Activated CD4-positive, alpha-beta T cell treated with anti-CD3 and anti-CD28 coated beads, Interleukin-2, amount 50 U/mL, for 4 hours (primary cell): ENCODE measurements at places on chromosomes 3 and 15.
A peak's percentile ranks its signal among the peaks of the same experiment; 100 is the strongest.

DNA sequence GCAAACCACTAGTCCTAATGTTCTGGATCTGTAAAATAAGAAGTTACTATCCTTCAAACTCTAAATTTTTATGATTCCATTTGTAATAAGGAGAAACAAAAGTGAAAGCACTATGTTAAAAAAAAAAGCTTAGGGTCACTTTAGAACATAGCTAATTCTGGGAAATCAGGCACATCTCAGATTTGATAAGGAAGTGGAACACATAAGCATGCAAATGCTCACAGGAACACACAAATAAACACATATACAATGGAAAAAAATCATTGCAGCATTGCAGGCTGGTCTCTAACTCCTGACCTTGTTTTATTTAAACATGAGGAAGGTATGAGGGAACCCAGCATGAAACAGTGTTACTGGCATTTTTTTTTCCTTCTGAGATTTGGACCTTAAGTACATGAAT lies 63.2 kb upstream of the TNFSF10 start:
- no peak for DNase-seq

DNA sequence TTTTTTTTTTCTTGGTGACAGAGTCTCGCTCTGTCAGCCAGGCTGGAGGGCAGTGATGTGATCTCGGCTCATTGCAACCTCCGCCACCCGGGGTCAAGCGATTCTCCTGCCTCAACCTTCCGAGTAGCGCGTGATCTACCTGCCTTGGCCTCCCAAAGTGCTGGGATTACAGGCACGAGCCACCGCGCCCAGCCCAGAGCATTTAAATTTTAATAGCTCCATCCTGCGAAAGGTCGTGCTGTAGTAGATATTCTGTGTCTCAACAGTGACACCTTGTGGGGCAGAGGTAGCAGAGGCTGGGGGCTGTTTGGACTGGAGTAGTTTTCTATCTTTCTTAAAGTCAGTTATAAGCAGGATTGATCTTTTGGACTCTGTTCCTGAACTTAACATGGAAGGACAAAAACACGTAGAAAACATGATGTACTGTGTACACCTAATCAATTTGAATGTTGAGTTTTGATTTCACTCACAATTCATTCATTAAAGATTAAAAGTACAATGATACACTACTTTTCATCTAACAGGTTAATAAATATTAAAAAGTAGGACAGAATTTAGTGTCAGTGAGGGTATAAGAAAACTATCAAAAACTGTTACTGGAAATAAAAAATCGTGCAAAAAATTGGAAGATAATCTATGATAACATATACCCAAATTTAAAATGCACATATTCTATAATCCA lies 11.0 kb upstream of the PDCD6IP start:
- peak; percentile 41 for DNase-seq

DNA sequence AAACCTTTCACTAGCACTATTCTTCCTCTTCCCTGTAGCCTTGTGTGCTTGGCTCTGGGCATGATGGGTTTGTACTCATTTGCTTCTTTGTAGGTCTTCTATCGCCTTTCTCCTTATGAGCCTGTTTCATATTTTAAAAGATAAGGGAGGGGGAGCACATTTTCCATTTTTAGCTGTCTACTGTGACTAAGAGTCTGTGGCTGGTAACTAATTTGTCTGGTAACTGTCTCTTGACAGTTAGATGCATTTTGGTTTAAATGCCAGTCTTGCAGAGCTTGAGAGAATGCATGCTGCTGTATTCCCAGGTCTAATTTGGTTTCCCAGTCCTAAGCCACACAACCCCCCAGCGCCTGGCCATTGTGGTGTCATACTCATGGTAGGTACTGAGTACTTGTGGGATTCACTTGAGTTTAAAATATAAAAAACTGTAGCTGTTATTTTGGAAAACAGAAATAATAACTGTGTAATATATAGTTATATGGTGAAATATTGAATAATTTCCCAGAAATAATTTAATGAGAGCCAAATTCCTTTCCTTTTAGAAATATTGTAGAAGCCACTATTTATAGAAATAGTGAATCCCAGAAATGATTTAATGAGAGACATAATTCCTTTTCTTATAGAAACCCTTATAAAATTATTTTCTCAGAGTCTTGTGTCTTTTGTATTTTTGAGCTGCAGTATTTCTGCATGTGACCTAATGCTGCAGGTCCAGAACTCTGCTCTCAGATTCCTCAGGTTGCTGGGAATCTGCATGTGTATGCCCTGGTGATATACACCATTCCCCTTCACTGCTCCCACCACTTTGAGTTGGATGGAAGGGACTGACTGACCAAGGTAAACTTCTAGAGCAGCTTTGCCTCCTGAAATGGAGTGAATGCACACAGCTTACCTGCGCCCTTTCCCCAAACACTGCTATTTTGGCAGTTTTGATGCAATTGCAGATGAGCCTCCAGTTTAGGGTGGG lies 13.9 kb upstream of the GPR171 start:
- DNase-seq, result no peak

- DNase-seq, result no peak
Measured at GRCh38 chr3:126060613-126061145, 23.2 kb downstream of the SLC41A3 start.

GRCh38 chr3:150461399-150461798 lies 53.3 kb downstream of the TSC22D2 start:
- no peak for DNase-seq

- no peak for DNase-seq
Measured at GRCh38 chr15:74283368-74283767, 47.2 kb downstream of the CCDC33 start.

GRCh38 chr3:27927882-27928281 lies 205.8 kb upstream of the EOMES start:
- DNase-seq, result no peak

GRCh38 chr3:7607083-7607482 lies 746.2 kb downstream of the GRM7 start:
- DNase-seq, result no peak

DNA sequence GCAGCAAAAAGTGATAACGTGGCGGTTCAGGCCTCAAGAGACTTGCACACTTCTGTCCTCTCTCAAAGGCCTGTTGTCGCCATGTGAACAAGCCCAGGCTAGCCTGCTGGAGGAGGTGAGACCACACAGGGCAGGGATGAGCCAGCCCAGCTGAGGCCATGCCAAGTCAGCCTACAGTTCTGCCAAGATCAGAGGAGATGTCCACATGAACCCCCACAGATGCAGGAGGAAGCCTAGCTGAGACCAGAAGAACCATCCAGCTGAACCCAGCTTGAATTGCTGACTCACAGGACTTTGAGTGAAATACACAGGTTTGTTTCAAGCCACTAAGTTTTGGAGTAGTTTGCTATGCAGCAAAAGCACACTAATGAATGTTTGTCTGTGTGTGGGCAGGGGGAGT lies 50.3 kb upstream of the SEC13 start:
- DNase-seq, result no peak

DNA sequence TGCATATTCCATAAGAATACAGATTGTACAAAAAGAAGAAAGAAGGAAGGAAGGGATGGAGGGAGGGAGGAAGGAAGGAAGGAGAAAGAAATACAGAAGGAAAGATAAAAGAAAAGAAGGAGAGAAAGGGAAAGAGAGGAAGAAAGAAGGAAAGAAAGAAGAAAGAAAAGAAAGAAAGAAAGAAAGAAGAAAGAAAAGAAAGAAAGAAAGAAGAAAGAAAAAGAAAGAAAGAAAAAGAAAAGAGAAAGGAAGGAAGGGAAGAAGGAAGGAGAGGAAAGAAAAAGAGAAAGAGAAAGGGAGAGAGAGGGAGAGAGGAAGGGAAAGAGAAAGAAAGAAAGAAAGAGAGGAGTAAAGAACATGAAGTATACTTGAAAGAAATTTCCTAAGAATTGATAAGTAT lies 577.9 kb upstream of the ALCAM start:
- DNase-seq, result no peak

DNA sequence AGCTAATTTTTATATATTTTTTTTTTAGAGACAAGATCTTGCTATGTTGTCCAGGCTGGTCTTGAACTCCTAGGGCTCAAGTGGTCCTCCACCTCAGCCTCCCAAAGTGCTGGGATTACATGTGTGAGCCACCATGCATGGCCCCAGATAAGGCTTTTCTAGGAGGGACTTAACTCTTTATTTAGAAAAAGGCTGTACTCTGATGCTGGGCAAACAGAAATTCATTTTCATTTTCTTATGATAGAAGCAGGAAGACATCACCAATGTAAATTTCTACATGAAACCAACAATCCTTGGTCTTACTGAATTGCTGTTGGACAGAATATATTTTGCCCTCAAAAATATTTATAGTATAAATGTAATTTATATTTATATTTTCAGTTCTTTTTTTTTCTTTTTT lies 9.6 kb downstream of the NIPA1 start:
- no peak for DNase-seq

- no peak for DNase-seq
Measured at GRCh38 chr3:27105904-27106303, 263.3 kb downstream of the NEK10 start.

DNA sequence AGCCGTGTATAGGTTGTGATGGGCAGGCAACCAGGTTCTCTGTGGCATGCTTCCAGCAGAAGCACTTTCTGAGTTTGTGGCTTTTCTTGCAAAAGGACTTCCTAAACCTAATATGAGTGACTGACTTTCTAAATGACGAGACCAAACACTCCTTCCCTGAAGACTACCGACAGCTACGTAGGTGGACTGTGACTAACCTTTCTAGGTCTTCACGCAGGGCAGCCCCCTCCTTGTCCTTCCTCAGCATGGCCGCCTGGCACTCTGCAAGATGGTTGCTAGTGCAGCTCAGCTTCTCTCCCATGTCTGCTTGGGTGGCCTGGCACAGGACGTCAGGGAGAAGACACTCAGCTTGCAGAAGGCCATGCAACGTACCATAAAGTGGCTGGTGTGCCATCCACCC lies 20.9 kb downstream of the CXCR6 start:
- DNase-seq, result peak; percentile 33

GRCh38 chr3:52429031-52429430 lies 15.9 kb downstream of the SEMA3G start:
- DNase-seq, result no peak

DNA sequence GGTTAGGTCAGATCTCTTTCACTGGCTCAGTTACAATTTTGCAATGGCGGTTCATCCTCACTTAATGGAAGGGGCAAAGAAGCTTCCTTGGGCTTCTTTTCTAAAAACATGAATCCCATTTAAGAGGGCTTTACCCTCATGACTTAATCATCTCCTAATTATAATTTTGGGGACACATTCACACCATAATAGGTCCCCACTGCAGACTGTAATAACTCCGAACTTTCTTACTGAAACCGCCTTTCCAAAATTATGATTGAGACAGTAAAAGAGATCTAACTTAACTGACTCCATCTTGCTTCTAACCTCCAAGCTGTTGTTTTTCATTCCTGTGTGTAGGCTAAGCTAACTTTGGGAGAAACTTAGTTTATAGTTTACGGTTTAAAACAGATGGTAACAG lies 33.3 kb upstream of the C15orf39 start:
- no peak for DNase-seq

DNA sequence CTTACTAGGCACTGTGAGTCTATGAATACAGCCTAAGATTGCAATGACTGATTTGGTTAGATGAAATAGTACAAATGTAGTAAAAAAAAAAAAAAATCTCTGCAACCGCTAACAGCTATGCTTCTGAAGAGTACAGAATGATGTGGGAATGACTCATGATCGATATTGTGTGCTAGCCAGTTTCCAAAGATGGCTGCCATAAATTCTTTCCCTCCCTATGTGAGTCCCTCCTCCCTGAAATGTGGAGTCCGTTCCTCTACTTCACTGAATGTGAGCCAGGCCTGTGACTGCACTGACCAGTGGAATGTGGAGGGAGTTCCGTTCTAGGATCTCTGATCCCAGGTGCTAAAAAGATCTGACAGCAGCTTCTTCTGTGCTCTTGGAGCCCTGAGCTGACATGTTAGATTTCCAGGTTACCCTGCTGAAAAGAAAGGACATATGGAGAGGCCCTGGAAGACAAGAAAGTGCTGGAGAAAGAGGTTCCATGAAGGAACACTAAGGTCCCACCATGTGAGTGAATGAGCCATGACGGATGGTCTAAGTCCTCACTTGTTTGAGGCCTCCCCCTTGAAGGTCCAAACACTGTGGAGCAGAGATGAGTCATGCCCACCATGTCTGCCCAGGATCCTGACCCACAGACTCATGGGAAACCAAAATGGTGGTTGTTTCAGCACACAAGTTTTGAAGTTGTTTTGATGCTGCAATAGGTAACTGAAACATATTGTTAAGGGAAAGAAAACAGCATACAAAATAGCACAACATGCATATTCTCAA lies 46.3 kb downstream of the DGKG start:
- DNase-seq, result no peak

GRCh38 chr15:98738689-98739401 lies 90.5 kb downstream of the IGF1R start:
- DNase-seq, result no peak

- DNase-seq, result no peak
Measured at GRCh38 chr3:99846477-99847160, 29.0 kb downstream of the CMSS1 start.

DNA sequence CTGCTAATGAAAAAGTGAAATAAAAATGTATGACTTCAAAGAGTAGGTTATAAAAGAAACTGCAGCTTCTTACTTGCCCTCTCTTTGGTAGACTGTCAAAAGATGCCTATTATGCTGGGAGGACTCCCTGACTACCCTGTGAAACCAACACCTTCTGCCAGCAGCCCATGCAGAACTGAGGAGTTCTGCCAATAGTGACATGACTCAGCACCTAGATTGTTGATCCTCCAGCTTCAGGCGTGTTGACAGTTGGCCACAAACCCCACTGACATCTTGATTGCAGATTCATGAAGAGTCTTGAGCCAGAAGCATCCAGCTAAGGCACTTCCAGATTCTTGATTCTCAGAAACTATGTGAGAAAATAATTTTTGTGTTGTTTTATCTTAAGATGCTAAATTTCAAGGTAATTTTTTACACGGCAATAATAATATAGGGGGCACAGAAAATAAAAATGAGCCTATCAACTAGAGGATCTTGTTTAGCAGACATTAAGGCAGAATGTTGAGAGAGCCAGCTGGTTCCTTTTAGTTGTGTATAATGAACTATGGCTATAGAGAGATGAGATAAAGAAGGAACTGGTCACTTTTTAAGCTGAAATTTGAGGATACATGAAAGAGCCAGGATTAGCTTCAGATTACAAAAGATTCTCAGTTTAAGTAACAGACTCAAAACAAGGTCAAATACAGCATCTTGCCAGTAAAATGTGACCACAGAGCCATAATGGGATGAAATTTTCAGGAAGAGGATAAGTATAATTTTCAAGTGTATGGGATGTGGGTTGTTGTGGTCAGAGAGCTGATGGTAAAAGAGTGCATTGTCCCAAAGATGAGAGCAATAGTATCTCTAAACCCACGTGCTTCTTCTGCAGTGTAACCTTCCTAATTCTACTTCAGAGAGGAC lies 588.7 kb upstream of the CBLB start:
- no peak for DNase-seq

DNA sequence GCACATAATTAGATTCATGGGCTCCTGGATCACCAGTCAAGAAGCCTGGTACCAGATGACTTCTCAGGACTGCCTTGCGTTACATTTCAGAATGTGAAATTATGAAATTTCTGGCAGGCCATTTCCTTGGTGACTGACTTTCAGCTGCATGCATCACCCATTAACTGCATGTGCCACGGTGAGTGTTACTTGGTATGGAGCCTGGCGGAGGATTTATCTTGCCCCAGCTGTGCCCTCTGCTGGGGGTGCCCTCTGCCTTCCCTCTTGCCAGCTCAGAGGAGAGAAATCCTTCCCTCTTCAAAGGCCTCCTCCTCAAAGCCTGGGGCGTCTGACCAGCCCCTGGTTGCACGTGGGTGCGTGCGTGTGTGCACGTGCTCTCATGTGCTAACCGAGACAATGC lies 57.7 kb upstream of the CTSH start:
- DNase-seq, result no peak

- DNase-seq, result no peak
Measured at GRCh38 chr15:56339594-56339993, 25.6 kb upstream of the TEX9 start.

- DNase-seq, result no peak
Measured at GRCh38 chr3:78659386-78659987, 1108.3 kb downstream of the ROBO1 start.
